Left cardiac atrium (tissue), 4 donors: ENCODE measurements at places on chromosomes 5 and 9. TPM values are rescaled to one million over a fixed set of nuclear protein-coding genes. Genes with fewer than 3 reads are reported as not detected.
A peak's percentile ranks its signal among the peaks of the same experiment; 100 is the strongest.

MORN5 gene
- not detected for total RNA-seq

DNA sequence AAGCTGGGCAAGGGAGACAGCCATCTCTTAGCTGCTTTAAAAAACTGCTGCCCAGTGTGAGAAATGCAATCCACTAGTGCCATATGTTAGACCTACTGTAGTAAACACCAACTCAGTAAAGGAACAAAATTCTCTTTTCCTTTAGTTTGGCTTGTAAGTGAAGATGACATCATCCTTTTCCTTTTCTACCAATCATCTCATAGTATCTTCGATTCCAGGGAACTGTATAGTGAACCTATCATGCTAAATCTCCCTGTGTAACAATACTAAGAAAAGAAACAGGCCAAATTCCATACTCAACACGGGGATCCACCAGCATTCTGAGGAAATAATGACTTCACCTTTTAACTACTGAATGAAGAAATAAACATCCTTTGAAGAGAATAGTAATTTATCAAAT lies 100.1 kb downstream of the RAPGEF6 start:
- no peak for DNase-seq

SLC6A18 gene
- total RNA-seq, result not detected

- DNase-seq, result no peak
Observed at GRCh38 chr5:139900546-139901250, 105.1 kb downstream of the PSD2 start.

LAMC3 gene
- total RNA-seq, result 0.29 TPM

DNA sequence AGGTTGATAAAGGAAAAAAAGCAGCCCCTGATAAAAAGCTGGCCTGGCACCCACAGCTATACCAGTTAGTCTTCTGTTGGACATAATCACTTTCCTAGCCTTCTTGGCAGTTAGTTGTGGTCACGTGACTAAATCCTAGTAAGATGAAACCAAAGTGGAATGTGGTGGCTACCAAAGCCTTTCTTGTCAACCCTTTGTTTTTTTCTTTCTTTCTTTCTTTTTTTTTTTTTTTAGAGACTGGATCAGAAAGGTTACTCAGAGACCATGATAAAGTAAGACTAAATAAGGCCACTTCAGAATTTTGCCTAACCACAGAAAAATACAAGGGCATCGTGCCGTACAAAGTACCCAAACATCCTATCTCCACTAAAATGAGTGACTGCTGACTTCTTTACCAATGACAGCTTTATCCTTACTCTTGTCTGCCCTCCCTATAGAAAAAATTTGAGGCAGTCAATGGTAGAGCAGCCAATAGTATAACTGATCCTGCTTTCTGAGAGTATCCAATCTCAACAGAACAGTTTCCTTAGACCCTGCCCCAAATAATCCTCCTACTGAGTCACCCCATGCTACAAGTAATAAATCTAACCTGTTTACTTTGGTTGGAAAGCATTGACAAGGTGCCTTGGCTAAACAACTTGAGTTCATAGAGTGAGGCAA lies 14.2 kb upstream of the KIF27 start:
- DNase-seq, result no peak

DNA sequence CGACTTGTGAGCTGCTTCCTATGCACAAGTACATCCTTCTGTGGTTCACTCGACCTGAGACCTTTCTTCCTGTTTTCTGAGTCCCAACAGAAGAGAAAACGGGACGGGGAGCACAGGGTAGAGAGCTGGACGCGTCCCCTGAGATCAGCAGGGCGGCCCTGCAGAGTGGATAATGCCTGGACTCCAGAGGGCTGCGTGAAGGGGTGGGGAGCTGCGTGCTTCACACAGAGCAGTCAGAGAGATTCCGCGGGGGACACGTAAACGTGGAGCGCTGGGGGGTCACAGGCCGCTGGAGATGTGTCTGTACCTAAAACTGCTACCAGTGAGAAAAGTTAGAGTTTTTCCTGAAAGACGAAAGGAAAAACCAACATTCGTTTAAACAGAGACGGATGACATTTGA lies 46.3 kb downstream of the HSD17B3 start:
- no peak for DNase-seq

DNA sequence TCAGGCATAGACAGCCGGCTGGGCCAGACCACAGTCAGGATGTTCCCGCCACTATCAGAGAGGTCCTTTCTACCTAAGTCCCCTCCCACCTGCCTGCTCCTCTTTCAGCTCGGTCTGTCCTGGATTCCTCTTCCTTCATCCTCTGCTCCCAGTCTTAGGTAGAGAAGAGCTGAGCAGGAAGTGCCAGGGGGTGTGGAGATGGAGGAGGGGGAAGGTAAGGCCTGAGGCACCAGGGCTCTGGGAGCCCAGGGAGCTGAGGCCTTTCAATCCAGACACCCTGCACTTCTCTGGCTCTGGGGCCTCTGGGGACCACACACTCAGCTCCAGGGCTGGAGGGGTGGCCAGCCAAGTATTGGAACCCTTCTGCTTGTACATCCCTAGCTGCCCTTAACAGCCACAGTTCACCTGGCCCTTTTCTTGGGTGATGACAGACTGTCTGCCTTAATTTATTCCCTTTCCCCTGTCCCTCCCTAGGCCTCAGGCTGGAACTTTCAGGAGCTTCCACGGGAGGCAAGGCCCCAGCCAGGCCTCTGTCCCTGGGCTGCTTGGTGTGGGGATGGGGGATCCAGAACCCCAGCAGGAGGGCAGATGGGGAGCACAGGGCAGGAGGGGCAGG lies 15.6 kb downstream of the IRF1 start:
- DNase-seq, result peak; percentile 12

DNA sequence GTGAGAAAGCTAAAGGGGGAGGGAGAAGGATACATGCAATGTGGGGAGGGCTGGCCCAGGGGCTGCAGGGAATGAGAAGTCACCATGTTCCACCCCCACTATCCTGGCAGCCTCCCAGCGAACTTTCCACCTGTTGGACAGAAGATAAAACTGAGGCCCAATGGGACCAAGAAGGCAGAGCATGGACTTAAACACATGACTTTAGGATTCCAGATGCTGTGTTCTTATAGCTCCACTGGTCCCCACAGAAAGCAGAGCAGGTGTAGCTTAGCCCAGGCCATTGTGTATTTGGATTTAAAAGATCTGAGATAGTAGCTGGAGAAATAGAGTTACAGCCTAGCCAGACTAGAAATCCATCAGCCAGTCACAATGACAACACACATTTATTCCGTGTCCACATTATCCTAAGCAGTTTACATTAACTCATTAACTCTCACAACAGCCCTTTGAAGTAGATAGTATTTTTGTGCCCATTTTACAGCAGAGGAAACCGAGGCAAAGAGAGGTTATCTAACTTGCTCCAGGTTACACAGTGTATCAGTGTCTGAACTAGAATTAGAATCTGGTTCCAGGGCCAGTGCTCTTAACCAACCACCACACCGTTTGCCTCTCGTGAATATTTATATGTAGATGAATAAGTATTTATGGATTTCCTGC lies 121.0 kb downstream of the RGS3 start:
- no peak for DNase-seq

- DNase-seq, result peak; percentile 17
Observed at GRCh38 chr9:121307976-121308375, 40.0 kb downstream of the GSN start.

MARCOL gene
- total RNA-seq, result not detected

ZNF300 gene
- total RNA-seq, result 1.2 TPM

DNA sequence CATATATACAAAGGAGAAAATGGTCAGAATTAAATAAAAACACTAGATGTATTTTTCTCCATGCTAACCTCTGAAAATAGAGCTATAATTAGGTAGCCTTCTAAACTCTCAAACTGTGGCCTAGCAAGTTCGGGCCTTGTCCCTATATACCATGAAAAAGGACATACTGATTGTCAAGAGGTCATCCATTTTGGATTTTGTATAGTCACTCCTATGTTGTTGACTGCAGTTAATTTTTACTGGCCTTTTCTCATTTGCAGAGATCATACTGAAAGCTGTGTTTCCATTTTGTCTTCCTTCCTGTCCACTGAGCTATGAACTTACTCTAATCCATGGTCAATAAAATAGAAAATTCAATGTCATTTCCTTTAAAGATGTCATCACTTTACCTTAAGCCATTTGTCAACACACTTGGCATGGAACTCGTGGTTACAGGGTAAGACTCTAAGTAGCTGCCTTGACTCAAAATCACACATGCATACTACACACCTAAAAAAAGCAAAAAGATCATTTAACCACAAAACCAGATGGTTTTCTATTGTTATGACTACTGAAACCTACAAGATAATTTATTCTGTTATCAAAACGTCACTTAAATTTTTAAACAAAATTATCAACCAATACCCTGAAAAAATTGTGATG lies 58.0 kb downstream of the RNF38 start:
- DNase-seq, result no peak

- DNase-seq, result no peak
Observed at GRCh38 chr5:76849419-76850291, at the start of gene S100Z. S100Z (plus strand) TSS chr5:76850014; CDS start chr5:76875360, 25,346 bp downstream.

DNA sequence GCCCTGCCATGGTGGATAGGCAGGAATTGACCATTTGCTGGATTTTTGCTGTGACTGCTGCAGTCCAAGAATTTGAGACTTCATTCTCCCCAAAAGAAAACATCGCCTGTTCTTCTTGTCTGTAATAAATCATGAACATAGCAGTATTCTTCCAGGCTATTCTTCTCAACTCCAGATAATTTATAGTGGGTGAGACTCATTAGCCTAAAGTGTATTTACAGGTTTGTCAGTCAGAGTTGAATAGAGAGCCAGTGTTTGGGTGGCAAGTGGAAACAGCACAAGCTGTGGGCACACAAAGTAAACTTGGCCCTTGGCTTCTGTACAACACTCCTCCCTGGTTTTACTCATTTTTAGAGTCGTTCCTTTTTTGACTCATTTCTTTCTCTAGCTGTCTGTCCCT lies 128.2 kb upstream of the VCAN start:
- no peak for DNase-seq

DNA sequence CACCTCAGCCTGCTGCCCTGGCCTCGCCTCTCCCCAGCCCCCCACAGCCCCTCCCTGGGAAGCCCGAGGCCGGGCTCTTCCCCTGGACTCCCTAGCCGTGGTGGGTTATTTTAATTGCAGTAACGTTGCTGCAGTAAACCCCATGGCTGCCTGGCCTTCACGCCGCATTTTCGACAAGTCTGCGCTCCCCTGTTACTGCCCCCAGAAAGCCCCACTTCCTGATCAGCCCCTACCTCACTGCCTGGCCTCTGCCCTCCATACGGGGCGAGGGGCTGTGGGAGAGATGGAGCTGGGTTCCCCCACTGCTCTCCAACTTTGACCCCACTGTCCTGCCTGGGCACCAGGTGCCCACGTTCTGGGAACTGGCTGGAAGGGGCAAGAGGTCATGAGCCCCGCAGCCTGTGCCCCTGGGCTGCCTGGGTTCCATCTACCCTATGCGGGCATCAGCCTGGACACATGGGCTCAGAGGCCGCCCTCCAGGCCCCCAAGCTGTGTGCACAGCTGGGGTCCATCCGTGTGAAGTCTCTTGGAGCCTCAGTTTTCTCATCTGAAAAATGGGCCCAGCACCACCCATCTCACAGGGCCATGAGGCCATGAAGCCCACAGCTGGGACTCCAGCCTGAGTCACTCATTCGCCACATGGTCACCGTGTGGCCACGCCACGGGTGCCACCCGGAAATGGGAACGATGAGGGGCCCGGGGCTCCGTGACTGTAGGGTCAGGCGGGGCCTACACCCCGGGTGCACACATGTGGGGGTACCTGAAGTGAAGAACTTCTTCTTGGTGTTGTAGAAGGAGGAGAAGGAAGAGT lies 11.5 kb downstream of the EGFL7 start:
- DNase-seq, result no peak

DNA sequence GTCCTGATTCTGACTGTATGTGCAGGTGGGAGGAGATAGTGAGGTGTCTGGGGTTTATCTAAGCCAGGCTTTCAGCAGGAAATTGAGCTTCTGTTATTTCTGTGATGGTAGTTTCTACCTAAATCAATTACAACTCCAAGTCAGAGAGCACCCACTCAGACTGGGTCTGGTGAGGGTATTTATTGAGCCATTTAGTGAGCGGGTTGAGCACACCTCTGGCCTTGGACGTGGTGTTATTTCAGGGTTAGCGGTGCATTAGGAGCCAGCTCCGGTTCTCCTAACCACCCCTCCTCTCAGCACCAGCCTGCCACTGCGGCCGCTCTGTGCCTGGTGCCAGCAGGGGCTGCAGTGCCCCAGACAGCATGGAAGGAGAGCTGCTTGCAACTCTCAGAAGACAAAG lies 238.9 kb downstream of the CACNA1B start:
- no peak for DNase-seq

GRCh38 chr5:145723516-145723915 lies 111.6 kb downstream of the PRELID2 start:
- no peak for DNase-seq

GRCh38 chr5:2685651-2686272 lies 65.7 kb downstream of the IRX2 start:
- DNase-seq, result no peak

GRCh38 chr9:114314256-114314867 lies 8.5 kb upstream of the ORM1 start:
- DNase-seq, result no peak

- no peak for DNase-seq
Observed at GRCh38 chr5:73030995-73031394, 75.2 kb downstream of the FCHO2 start.

PCDHGA12 gene
- 4.5 TPM for total RNA-seq

DNA sequence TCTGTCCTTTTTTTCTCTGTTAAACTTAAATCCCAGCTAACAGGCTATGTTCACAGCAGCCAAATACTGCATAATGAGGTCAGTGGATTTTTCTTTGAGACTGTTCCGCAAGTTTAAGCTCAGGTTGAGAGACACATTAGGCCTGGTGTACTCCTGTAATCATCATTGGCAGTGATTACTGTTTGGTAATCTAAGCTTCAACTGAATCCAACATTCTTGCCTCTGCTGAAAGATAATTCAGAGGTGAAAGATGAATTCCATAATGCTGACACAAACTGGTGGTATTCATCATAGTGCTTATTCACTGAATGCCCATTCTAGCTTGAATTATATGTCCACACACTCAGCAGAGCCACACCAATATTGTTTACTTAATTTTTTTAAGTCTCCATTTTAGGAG lies 108.5 kb downstream of the NFIB start:
- no peak for DNase-seq

- no peak for DNase-seq
Observed at GRCh38 chr9:89249001-89249400, 62.0 kb upstream of the CKS2 start.

DNA sequence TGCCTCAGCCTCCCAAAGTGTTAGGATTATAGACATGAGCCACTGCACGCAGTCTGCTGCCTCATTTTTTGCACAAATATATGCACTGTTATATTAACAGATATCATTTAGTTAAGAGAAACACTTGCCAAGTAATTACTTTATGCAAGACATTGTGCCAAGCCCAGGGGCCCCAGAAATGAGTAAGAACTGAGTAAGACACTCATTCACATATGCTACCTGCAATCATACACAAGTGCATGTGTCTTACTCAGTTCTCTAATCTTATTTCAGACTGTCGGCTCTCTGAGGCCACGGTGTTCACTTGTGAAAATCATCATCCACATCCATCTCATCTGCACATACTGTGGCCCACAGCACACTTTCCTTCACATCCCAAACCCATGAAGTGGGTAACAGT lies 16.0 kb downstream of the TRAF1 start:
- no peak for DNase-seq

- peak; percentile 63 for DNase-seq
Observed at GRCh38 chr9:214648-215493, at the start of gene DOCK8. DOCK8 (plus strand) TSS chr9:214865; CDS start chr9:214977, 112 bp downstream.
